ENCODE measurements at places on chromosomes 11 and 22.
A peak's percentile ranks its signal among the peaks of the same experiment; 100 is the strongest.

GRCh38 chr11:124656774-124657630 lies 16.5 kb downstream of the SIAE start:
- no peak for DNase-seq

DNA sequence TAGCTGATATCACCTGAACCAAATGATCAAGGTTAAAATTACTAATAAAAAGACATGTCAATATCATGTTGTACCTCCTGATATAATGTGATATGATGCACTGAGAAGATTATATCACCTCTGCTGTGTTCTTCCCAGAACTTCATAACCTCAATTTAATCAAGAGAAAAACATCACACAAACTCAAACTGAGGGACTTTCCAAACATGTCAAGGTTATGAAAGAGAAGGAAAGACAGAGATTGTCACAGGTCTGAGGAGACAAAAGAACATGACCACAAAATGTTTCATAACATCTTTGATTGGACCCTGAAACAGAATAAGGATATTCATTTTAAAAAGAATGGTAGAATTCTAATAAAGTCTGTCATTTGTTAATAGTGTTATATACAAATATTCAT lies 43.0 kb upstream of the CFAP300 start:
- no peak for DNase-seq

DNA sequence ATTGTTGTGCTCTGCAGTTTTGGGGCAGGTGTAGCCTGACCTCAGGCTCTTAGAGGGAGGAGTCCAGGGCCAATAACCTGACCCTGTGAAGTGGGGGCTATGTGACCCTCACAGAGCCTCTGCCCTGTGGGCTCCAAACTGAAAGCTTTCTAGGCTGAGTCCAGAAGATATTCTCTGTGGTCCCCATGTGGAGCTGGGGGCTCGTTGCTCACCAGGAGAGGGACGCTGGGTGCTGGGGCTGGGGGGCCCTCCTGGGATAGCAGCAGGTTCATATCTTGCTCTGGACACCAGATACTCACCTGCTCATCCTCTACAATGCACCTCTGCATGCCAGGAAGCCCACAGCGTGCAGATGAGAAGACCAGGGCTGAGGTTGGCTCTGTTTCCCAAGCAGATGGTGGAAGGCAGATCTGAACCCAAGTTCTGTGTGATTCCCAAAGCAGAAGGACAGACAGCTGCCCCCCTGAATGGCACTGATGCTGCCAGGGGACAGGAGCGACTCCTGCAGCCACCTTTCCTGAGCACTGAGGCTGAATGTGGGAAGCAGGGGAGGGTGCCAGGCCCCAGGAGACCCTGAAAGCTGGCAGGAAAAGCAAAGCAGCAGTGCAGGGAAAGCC lies 1022.0 kb downstream of the TBC1D22A start:
- DNase-seq, result no peak

DNA sequence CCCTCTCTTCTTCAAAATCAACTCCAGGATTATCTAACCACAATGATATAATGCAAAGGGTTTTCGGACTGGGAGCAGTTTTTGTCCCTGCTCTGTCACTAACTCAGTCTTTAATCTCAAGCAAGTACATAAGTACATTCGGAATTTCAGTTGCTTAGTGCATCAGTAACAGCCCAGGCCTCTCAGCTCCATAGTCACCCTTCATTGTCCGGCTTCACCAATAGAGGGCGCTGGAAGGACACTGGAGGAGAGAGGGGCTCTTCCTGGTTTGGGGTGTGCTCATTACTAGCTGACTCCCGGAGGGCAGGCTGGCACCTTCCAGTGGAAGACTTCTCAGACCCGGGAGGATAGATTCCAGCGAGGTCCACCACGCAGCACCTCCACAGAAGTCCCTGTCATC lies 90.4 kb upstream of the PDGFD start:
- DNase-seq, result peak; percentile 82

DNA sequence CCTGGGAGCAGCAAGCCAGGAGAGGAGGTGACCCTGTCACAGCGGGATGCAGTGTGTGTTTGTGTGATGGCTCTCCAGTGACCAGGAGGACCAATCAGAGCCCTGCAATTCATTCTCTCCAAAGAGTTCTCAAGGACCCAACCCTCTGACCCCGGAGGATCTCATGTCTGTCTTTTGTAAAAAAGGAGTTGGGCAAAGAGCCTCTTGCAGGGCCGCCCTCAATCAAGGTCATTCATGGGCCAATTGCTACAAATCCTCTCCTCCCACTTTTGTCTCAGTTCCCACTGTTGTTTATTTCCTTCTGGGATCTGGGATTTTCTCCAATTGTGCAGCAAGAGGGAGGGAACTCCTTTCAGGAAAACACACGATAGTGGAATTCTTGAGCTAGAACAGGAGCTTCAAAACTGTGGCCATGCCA lies 4.0 kb downstream of the TECTA start:
- no peak for DNase-seq

DNA sequence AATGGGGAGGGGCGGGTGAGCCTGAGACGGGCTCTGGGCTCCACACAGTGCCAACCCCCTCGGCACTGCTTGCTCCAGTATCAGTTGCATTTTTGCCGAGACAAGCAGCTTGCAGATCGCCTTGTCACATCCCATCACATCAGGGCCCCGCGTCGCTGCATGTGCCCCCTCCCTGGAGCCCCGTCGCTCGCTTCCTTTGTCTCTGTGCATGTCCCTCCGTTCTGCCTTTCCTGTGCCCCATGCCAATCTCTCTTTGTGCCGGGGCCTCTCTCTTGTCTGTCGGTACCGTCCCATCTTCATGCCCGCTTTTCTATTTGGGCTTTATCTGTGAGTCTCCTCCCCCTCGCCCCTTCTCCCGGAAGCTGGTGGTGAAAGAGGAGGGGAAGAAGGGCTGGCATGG lies 202.2 kb downstream of the CEP164 start:
- DNase-seq, result no peak

DNA sequence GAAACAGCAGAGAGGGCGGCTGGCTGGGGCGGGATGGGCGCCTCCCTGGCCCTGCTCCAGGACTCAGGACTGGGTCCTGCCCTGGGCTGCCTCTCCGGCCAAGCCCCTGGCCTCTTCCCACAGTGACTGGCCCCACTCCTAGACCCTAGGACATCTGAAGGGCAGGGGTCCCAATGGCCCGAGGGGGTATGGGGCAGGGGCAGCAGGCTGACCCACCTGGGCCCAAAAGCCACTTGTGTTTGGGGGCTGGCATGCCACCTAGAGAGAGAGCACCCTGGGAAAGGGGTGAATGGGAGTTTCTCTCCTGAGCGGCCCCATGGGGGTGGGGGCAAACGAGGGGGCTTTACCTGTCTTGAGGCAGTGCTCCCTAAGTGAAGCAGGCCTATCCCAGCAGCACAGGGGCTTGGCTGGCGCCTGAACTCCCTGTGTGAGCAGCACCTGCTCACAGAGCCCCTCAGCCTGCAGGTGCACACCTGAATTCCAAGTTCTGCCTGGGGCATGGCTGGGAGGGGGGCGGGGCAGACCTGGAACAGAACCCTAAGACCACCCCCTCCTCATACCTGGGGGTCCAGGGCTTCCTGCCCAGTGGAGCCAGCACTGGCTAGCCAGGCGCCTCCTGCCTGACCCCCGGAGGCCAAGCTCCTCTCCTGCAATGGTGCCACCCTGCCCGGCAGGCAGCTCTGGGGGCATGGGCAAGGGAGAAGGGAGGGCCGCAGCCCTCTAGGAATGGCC lies 16.9 kb downstream of the DUSP8 start:
- DNase-seq, result no peak

DNA sequence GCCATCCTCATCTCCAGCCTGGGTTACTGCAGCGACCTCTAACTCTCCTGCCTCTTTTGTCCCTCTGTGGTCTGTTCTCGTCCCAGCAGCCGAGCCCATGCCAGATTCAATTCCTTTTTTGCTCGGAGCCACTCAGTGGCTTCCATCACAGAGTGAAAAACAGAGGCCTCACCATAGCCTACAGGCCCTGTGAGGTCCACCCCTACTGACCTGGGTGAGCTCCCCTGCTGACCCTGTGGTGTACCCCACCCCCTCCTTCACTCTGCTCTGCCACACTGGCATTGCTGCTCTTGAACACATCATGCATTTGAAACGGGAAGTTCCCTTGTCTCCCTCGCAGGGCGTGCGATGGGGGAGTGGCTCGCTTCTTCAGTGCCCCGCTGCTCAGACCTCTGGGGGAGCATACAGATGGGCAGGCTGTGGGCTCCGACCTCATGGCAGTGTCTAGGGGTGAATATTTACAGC lies 2.1 kb downstream of the AIP start:
- DNase-seq, result no peak

- DNase-seq, result peak; percentile 42
Observed at GRCh38 chr22:25153961-25154666, 45.5 kb upstream of the CRYBB3 start.

GRCh38 chr11:21912285-21912684 lies 280.6 kb upstream of the ANO5 start:
- no peak for DNase-seq

DNA sequence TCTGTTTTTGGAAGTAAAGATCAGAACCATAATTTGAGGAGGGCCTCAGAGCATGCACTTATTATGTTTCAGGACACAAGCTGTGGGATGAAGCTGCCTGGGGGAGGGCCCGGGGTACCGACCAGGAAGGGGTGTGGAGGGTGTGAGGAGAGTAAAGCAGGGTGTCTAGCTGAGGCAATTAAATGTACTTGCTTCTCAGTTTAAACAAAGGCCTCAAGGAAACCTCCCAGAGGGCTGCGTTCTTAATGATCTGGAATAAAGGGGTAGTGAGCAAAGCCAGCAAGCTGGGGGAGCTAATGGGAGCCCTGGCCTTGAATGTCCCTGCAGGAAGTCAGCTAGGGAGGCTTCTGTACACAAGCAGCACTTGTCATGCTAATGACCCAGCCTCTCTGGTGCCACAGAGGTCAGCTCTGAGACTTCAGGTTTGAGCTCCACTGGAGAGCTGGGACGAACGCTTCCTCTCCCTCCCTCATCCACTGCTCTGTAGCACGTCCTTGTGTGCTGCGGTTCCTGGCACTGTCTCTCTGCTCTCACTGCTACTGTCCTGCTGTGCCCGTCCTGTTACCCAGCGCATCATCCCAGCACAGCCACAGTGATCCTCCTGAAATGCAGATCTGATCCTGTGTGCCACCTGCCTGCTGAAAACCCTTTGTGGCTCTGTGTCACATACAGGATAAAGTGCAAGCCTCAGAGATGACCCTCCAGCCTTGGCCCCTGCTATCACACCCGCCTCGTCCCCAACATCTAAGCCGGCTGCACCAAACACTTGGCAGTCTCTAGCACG lies 159.7 kb downstream of the DBX1 start:
- no peak for DNase-seq

- DNase-seq, result no peak
Observed at GRCh38 chr22:46911346-46911745, 148.9 kb downstream of the TBC1D22A start.

GRCh38 chr11:12473381-12473780 lies 96.0 kb downstream of the PARVA start:
- DNase-seq, result no peak

GRCh38 chr22:40279017-40279416 lies 67.3 kb upstream of the ADSL start:
- no peak for DNase-seq

GRCh38 chr11:85941380-85941973 lies 86.3 kb downstream of the CCDC83 start:
- peak; percentile 71 for DNase-seq

DNA sequence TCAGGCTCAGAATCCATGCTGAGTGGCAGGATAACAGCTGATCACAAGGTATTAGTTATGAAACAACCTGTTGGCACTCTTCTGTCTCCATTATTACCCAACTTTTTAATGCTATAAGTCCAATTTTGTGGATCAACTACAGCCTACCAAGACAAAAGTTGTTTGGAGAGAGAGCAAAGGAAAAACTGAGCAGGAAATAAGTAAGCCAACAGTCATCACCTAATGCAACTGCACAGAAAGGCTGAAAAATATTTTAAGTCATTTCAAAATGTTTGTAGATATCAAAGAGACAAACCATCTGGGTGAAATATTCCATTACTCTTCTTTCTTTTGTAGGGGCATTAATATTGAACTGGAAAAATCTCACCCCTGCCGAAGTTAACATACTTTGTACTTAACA lies 41.6 kb downstream of the FDX1 start:
- DNase-seq, result no peak

- DNase-seq, result no peak
Observed at GRCh38 chr11:43987384-43988039, 45.1 kb downstream of the C11orf96 start.

GRCh38 chr11:57407010-57407920 lies 16.8 kb upstream of the PRG2 start:
- no peak for DNase-seq

DNA sequence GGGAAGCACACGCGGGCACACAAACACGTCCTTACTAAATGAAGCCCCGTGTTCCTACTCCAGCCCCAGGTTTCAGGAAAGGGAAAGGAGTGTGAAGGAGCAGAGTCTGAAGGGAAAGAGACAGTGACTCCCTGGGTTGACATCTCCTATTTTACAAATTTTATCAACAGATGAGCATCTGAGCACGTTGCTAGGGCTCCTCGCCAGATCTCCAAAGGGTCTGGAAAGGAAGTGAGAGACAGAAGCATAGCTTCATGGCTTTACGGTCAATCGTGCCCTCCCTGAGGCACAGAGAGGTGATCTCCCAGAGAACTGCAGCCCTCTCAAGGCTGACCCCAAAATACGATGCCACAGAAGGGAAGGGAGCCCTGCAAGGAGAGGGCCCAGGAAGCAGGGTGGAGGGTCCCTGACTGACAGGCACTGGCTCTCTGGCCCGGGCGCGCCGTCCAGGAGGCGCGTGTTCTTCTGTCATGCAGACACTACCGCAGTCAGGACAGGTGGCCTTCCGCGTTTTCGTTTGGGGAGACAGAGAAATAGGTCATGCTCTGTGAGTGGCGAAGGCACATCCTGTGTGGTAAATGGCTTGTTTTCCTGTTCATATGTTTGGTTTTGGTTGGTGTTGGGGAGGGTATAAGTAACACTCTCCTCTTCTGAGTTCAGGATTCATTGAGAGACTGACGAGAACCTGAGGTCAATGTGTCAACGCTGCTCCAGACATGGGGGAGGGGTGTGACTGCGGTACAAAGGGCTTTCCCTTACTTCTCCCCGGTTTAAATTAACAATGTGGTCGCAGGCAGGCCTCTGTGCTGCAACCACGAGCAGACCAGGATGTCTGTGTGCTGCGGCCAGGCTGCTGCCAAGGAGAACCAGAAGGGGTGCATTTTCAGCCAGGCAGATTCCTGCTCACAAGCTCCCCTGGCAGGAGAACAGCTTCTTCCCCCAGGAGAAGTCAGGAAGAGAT lies 813.3 kb downstream of the OPCML start:
- no peak for DNase-seq

DNA sequence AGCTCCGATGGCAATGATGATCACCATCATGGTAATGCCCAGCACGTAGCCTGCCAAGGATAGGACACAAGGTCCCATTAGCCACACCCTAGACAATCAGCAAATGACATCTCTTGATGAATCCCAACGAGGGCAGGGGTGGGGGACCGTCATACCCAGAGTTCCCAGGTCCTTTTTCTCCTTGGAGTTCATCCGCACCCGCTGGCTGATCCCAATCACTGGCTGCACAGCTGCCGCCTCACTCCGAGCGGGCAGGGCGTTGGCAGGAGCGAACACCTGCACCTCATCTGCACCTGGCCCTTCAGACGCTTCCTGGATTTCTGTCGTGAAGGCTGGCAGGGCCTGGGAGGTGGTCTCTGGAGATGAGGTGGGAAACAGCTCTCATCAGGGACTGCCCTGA lies 2.9 kb downstream of the PIK3IP1 start:
- DNase-seq, result no peak

- peak; percentile 61 for DNase-seq
Observed at GRCh38 chr11:5992604-5993251, 5.9 kb upstream of the OR52L1 start.
